ENCODE measurements at places on chromosomes 2 and 18. TPM values are rescaled to one million over a fixed set of nuclear protein-coding genes. Genes with fewer than 3 reads are reported as not detected.

Gene SERPINB3
- under 0.01 TPM for total RNA-seq

Gene PDCL3
- total RNA-seq: 3.0 TPM

Gene TMEM247
- total RNA-seq: not detected

Gene RSAD2
- total RNA-seq: not detected

Gene CHN1
- 80.9 TPM for total RNA-seq

Gene GALNT5
- total RNA-seq: 7.6 TPM

Gene IL36G
- not detected for total RNA-seq

Gene UXS1
- total RNA-seq: 61.7 TPM

Gene PSTPIP2
- total RNA-seq: 3.3 TPM

Gene TUBB8B
- not detected for total RNA-seq

Gene SLC5A7
- not detected for total RNA-seq

Gene DNAH7
- total RNA-seq: 1.3 TPM

Gene SERPINB2
- total RNA-seq: 1.4 TPM
